ENCODE measurements at places on chromosomes 5 and 9.

GRCh38 chr5:172748341-172748843 lies 22.6 kb downstream of the DUSP1 start:
- no peak for DNase-seq

DNA sequence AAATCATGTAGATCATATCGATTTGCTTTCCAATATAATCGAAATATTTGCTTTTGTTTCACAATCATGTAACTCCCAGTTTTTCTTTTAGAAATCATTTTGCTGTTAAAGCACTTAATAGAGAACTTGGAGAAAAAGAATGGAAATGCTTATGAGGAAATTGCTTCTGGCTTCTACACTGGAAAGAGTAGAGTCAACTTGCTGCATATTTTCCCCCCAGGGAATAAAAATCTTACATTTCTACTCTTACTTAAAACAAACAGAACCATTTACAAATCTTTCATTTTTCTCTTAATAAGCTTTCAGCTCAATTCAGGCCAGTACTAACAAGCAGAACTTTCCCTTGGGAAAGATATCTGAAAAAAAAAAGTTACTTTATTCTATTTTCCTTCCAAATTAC lies 312.0 kb downstream of the CHSY3 start:
- DNase-seq: no peak

DNA sequence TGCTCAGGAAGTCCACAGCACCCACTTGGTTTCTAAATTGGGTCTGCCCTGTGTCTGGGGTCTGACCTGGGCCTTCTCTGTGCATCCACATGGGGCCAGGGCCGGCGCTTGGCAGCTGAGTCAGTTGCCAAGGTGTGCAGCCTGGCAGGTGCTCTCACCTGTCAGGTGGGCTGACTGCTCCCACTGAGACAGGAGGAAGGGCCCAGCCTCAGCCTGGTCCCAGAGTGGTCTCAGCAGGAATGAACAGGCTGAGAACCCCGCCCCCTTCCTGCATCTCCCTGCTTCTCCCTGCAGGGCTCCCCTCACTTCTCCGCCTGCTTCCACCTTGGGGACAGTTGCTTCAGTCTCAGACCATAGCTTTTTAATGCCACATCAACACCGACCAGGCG lies 60.5 kb downstream of the BARX1 start:
- no peak for DNase-seq

DNA sequence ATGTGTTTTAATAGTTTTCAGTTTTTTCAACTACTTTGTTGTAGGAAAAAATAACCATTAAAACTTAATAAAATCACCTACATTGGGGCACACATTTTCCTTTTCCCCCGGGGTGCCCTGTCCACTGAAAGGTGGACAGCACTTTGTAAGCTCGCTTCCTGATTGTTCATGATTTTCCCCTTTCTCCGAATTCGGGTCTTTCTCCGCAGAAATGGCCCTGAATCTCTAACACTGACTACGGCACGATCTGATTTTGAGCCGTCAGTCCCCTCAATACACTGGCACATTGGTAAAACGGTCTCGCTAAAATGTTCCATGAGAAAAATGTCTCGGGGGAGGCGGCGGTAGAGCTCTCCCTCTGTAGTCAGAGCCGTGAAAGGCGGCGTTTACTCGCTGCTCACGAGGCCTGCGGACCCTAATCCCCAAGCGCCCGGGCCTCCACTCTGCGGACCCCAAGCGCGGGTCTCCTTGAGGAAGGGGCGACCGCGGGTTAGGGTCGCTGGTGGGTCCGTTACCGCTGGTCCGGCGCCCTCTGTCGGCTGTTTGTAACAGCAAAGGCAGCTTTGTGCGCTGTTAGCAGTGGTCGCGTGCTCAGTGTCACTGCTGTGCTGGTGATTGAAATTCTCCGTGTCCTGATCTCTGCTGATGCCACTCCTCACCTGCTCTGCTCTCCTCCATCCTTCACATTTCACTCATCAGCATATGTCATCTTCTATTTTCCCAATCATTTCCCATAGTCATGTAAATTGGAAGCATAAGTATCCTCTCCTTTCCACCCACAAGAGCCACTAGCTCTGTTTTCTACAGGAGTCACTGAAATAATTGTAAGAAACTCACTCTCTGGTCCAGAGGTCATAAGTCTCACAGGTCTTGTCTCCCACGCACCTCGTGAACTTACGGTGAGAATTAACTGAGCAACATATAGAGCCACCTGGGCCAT lies 10.8 kb upstream of the IFNA2 start:
- DNase-seq: peak; percentile 23

DNA sequence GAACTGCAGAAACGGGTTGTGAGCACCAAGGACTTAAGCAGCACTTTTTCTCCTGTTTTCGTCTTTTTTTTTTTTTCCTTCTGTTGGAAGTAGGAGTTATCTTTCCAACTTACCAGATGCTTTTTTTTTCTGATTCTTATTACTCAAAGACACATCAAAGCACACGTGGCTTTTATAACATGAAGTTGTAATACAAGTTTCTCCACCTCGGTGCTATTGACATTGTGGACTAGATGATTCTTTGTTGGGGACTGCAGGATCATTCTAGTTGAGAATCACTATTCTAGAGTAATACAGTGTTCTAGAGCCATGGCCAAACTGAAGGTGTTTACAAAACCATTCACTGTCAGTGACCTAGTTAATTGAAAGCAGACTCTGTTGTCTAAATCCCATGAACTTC lies 51.5 kb downstream of the MYO10 start:
- no peak for DNase-seq

DNA sequence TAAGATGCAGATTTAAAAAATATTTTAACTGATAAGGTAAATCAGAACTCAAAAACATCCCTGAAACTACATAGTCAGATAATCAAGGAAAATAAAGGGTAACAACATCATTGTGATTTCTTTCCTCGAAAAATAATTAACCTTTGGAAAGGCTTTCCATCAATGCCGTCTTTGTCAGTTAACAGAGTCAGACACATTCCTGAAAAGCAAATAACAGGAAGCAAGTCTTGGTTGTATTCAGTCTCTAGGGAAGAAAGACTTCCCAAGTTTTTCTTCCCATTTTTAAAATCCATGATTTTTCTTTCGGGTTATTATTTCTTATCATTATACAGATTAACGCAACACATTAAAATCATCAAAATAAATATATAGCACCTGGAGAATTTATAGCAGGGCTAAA lies 256.4 kb upstream of the CDH6 start:
- DNase-seq: no peak

DNA sequence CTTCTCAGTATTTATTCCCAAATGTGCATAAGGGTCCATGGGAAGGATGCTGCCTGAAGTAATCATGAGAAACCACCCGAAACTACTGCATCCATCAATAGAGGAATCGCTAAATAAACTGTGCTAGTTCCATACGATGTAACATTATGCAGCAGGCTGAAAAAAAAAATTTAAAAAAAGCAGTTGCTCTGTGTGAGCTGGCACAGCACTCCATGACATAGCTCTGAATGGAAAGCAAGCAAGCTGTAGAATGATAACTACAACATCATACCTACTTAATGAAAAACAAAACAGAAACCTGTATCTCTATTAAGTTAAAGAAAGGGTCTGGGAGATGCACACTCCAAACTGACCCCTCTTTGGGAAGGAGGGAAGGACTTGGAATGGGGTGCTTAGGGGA lies 49.3 kb downstream of the SHB start:
- DNase-seq: no peak

DNA sequence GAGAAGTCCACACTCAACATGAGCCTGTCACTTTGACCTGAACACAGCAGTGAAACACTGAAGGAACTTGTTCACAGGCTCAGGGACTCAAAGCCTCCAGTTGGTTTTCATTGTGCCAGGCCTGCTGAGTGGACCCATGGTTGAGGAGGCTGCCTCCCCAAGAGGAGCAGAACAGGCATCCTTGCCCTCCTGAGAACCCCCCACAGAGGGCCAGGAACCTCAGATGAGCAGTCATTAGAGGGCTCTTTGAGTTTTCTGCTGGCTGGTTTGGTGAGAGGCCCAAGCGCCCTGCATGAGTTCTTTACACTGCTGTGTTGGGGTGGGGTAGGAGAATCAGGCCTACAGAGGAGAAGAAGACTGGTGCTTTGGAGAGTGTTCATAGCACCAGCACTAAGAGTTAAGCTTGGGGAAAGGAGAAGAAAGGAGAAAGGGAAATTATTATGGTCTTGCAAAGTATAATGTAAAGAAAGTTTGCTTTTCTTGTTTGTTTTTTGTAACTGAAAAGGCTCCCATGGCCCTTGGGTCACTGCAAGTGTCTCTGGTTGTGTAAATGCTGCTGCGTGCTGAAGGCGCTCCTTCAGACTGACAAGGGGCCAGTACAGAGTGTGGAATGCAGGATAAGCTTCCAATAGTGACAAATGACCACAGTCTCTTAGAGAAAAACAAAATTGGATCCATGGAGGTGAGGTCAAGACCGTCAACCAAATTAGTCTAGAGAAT lies 100.2 kb downstream of the PDE8B start:
- DNase-seq: no peak

GRCh38 chr9:124263213-124263612 lies 5.5 kb downstream of the NEK6 start:
- no peak for DNase-seq

GRCh38 chr5:172282272-172283019 lies 1.1 kb downstream of the UBTD2 start:
- no peak for DNase-seq

- DNase-seq: no peak
These were observed 1.0 kb downstream of the KLF4 start for GRCh38 chr9:107488375-107489143.

DNA sequence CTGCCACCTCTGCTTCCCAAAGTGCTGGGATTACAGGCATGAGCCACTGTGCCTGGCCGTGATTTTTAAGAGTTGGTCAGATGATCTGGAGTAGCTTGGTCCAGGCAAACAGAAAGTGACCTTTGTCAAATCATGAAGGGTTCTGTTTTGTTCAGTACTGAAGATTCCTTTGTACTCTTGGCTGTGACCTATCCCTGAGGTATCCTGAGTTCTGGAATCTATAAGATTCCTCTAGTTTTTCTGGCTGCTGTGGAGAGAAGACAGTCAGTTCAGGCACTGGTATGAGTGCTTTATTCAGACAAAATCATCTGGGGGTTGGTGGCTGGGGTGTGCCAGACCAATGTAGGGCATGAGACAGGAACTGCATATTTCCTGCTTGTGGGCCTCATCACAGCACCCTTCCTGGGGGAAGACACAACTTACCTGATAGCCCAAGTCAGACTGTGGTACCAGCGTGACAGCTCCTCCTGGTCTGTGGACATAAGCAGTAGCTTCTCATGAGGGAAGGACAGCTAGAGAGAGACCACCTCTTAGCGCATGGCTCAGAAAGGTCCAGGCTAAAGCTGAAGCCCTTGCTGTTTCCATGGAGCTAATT lies 3.1 kb downstream of the ARHGEF39 start:
- no peak for DNase-seq

DNA sequence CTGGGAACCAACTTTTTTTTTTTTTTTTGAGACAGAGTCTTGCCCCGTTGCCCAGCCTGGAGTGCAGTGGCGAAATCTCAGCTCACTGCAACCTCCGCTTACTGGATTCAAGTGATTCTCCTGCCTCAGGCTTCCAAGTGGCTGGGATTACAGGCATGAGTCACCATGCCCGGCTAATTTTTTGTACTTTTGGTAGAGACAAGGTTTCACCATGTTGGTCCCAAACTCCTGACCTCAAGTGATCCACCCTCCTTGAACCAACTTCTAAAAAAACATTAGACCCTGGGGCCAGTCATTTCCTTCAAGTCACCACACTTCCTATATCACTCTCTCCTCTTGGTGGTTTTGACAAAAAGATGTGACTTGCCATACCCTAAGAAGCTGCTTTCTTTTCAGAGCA lies 10.9 kb upstream of the SHROOM1 start:
- no peak for DNase-seq

- DNase-seq: no peak
These were observed 24.4 kb downstream of the ZNF474 start for GRCh38 chr5:122153774-122154173.

DNA sequence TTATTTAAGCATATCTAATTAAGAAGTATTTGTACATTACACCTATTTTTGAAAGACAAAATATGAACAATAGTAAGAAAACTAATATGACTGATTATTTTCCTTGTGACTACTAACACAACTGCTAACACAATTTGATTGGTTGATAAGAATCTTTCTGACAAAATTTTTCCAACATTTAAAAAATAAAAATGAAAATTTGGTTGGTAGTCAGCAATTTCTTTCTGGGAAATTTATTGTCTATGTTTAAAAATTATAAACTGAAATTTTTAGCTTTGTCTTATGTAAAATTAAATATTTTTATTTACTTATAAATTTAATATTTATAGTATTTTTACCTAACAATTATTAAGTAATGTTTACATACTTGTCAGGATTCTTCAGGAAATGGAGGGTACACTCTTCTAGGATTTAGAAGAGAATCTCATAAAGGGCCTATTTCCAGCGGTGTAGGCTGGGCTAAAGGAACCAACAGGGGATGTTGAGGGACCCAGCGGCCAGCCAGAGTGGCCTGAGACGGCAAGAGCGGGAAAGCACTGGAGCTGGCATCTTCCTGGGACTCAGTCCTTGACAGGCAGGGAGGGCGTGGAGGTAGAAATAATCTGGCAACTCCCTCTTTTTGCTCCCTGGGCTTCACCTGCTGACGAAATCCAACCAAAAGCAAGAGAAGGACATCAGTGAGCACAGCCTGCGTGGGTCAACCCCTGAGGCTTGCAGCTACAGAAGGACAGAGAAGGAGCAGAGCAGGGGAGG lies 14.7 kb upstream of the FAM120A start:
- DNase-seq: no peak

DNA sequence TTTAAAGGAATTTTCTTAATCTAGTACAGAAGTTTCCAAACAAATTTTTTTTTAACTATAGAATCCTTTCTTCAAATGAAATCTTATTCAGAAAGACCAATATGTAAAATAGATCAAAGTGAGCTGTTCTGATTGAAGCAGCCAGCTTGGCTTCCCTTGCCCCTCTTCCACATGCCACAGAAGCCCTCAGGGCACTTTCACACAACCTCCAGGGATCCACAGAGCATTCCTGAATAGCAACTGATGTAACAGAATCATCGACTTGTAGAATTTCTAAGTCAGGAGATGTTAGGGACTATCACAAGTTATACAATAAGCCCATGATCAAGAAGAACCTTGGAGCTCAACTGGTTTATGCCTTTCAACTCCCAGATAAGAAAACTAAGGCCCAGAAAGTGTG lies 427.8 kb upstream of the C9orf72 start:
- no peak for DNase-seq

GRCh38 chr5:57316798-57317327 lies 143.0 kb downstream of the GPBP1 start:
- DNase-seq: no peak

GRCh38 chr5:35162848-35163709 lies 67.2 kb downstream of the PRLR start:
- no peak for DNase-seq

DNA sequence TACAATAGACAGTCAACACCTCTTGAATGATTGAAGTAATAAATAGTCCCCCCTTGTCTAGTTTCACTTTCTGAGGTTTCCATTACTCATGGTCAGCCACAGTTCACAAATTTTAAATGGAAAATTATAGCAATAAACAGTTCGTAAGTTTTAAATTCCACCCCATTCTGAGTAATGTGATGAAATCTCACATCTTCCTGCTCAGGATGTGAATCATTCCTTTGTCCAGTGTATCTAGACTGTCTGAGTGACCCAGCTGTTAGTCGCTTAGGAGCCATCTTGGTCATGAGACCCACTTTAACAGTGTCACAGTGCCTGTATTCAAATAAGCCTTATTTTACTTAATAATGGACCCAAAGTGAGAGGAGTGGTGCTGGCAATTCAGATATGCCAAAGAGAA lies 311.6 kb upstream of the PRR16 start:
- no peak for DNase-seq
